ENCODE measurements at places on chromosomes 3 and 15. TPM values are rescaled to one million over a fixed set of nuclear protein-coding genes. Genes with fewer than 3 reads are reported as not detected.

Gene SYNPR
- not detected for total RNA-seq

- no peaks in the 10 kb centered on the region for H3K27me3 ChIP-seq
- H3K4me1 ChIP-seq, result no peaks in the 10 kb centered on the region
- H3K4me3 ChIP-seq, result no peak overlapping the region
- H3K36me3 ChIP-seq, result no peaks in the 10 kb centered on the region
These were observed 41.8 kb upstream of the MYZAP start for GRCh38 chr15:57549935-57550334.

DNA sequence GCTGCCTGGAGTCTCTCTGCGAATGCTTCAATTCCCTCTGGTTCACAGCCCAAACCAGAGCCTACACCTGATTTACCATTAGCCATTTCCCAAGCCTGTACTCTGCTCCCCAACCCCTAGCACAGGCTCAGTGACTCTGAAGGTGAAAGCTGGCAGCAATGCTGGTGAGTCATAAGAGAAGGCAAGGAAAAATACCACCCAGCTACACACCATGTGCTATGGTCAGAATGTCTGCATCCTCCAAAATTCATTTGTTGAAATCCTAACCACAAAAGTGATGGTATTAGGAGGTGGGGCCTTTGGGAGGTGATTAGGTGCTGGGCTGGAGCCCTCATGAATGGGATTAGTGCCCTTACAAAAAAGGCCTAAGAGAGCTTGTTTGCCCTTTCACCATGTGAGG is 117.1 kb upstream of the TJP1 start:
- DNase-seq, result no peak
- no peaks in the 10 kb centered on the region for H3K4me1 ChIP-seq
- H3K36me3 ChIP-seq, result no peaks in the 10 kb centered on the region
- H3K4me3 ChIP-seq, result no peak overlapping the region
- no peak overlapping the region for H3K27ac ChIP-seq
- peaks cover 2% of the 10 kb centered on the region for H3K27me3 ChIP-seq

DNA sequence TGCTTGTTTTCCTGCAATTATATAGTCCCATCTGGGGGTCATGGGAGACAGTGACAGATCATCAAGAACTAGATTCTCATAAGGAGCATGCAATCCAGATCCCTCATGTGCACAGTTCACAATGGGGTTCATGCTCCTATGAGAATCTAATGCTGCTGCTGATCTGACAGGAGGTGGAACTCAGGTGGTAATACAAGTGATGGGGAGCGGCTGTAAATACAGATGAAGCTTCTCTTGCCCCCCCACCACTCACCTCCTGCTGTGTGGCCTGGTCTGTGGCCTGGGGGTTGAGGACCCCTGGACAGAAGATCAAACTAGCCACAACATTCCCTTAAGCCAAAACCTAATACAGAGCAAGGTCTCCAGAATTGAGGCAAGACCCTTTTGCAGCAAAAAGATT is 161.1 kb downstream of the WDR76 start:
- H3K36me3 ChIP-seq, result no peaks in the 10 kb centered on the region
- DNase-seq, result no peak
